ENCODE measurements at places on chromosomes 12 and 14.

DNA sequence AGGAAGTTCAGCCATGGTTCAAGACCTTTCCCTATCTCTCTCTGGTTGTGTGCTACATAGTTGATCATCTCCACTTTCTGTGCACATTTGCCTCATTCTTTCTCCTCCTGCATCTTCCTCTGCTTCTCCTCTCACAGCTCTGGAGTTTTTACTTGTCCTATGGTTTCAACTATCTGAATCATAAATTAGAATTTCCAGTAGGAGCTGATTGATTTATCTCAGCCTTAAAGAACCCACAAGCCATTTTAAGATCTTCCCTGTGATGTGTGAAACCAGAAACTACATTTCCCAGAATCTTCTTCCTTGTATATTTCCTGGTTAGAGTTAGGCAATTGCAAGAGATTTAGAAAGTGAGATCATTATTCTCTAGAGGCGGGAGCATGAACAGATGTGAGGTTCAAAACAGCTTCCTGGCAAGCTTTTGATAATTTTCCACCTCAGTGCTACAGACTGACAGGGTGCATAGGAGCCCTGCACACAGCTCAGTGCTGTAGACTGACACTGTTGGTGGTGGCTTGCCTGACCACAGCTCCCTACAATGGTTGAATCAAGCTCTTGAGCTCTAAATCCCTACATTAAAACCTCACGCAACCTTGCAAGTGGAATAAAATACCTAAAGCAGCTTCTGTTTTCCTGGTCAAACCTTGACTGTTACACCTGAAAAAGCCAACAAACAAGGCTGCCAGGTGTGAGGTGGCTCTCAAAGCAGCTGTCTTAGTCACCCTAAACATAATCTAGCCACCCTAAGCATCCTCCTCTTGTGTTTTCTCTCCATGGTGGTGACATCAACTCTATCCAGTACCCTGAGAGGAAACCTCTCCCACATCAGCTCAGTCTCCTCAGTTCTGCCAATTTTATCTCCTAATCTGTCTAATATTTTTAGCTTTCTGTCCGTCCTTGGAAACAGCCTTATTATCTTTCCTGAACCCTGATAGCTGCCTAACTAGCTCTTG lies 21.5 kb upstream of the IFNG start:
- peak; percentile 26 for DNase-seq

DNA sequence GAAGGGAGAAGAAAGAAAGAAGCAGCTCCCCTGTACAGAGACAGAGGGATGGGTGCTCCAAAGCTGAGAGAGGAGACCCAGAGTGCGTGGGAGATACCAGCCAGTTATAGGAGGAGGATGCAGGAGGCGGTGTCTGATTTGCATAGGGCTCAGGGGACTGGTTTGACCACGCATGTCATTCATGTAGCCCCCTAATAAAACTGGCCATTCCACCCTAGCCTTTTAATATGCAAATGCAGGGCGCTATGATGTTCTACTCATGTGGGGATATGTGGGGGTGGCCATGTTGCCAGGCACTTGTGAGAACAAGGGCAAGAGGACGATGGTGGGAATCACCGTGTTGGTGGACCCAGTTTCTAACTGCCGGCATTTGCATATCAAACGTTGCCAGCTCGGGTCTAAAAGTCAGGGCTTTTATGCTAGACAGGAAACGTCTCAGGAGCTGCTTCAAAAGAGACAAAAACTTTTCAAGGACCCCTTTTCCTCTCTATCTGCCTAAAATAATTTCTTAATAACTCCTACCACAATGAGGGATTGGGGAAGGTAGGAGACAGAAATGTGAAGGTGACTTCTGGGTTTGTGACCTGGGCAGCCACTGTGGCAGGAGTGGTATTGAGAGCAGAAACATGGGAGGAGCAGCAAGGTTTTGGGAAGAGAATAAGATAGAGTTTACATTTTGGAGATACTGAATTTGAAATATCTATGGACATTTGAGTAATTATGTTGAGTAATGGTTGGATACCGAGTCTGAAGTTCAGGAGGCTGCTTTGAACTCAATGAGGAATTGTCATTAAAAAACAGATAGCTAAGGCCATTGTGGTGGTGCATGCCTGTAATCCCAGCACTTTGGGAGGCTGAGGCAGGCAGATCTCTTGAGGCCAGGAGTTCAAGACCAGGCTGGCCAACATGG lies 2.2 kb upstream of the ATXN3 start:
- DNase-seq, result no peak

DNA sequence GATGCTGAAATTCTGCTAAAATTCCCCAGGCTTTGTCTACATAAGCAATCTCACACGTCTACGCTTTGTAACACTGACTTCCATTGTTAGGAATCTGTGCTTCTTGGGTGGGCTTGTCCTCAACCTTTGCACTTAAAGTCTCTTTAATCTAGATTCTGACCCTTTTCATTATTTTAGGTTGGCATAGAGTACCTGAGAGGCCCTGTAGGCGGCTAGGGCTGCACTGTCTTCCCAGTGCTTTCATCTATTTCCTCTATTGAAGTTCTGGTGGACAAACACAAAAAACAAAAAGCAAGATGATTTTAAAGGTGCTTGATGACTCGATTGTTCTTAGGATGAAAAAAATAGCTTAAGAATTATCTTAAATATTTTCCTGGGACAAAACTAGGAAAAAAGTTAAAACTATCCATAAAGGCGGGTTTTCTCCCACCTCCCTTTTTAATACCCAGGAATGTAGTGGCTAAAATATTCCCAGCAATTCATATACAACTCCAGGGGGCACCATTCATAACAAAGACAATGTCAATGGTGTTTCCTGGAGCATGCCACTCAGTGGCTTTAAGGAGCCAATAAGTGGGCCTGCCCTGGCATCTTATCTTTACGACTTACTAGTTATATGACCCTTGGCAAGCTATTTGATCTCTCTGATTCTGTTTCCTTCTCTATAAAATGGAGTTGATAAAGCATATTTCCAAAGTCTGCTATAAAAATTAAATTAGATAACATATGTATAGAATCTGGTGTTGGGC lies 197.5 kb downstream of the STXBP6 start:
- DNase-seq, result no peak

DNA sequence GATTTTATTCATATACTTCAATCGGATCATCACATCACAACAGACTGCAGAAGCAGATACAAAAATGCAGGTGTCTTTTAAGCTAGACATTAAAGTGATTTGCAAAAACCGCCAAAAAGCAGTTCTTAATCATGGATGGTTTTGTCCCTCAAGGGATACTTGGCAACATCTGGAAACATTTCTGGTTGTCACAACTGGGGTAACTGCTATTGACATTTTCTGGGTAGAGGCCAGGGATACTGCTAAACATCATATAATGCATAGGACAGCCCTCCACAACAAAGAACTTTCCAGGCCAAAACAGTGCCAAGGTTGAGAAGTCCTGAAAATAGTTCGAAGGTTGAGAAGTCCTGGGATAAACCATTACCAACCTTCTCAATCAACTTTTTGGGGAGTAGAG lies 101.8 kb upstream of the BBS10 start:
- no peak for DNase-seq

- no peak for DNase-seq
These were observed at the start of gene RFLNA for GRCh38 chr12:124294780-124295341. RFLNA (plus strand) TSS chr12:124295093; CDS start chr12:124295430, 337 bp downstream.

GRCh38 chr12:104622928-104623327 lies 166.2 kb downstream of the CHST11 start:
- DNase-seq, result no peak

Measured in NCI-H187 treated with DMSO at 0.1 percent for 48 hours (cell line).